ENCODE measurements at places on chromosomes 6 and 20.

- no peak for DNase-seq
Observed at GRCh38 chr6:149860834-149861602, 3.1 kb downstream of the LRP11 start.

- DNase-seq, result no peak
Observed at GRCh38 chr6:165835410-165835851, 172.4 kb upstream of the PDE10A start.

GRCh38 chr6:138403324-138403800 is 661 bp upstream of the HEBP2 start:
- DNase-seq, result peak; percentile 23

- no peak for DNase-seq
Observed at GRCh38 chr6:155158030-155158843, 105.6 kb upstream of the CLDN20 start.

DNA sequence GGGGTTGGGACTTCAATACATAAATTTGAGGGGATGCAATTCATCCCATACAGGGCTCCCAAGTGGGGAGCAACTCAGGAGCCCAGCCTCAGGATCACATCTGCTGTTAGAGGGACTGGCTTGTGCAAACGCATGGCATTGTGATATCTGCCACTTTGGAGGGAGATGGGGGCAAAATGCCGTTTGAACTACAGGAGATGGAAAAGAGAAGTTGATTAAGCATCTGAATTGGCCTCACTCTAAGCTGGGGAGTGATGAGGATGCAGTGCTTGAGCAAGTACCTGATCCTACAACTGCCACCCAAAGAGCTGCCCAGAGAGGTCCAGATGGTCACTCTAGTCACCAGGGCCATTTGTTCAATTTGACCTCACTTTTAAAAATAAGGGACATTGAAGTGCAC is 2.0 kb downstream of the LY86 start:
- DNase-seq, result no peak

DNA sequence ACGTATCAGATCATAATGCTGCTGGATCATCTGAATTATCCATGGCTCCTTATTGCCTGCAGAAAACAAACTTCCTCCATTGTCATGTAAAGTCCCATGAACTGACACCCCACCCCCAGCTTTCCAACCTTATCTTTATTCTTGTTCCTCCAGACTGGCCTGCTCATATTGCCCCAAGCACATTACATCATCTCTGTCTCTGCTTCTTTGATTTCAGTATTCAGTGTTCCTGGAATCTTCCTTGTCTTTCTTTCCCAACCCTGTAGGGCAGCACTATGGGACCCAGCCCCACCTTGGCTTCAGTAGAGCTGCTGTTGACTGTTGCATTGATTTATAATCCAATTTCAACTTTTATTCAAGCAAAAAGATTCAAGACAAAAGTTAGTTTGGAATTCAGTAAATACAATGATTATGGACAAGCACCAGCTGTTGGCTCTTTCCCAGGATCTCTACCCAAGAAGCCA is 187.5 kb upstream of the ECI2 start:
- DNase-seq, result no peak

- DNase-seq, result no peak
Observed at GRCh38 chr6:36487698-36488097, 44.9 kb downstream of the KCTD20 start.

DNA sequence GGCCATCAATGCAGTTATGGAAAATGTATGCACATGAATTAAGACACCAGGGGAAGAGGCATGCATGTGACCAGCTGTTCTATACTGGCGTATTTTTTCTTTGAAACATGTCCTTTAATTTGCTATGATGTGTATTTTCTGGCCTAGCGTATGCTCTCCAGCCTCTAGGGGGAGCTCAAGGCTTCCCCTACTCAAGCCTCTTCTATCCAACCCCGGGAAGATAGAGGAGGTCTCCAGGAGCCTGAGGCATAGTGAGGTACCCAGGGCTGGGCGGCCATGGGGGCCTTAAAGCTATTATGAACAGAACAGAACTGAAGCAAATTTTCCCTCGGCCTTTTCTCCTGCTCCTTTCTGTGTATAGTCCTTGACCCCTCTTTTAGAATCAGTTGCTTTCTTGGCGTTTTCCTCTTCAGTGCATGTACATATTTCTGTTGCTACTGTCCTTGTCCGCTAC is 528.9 kb downstream of the MAFB start:
- DNase-seq, result peak; percentile 78
